ENCODE measurements at places on chromosomes 2 and 18. TPM values are rescaled to one million over a fixed set of nuclear protein-coding genes. Genes with fewer than 3 reads are reported as not detected.

Gene PSTPIP2
- 5.6 TPM for total RNA-seq

Gene PRADC1
- total RNA-seq: 35.4 TPM

Gene IL1RN
- not detected for total RNA-seq

Gene ARHGEF4
- total RNA-seq: not detected

Gene IL1B
- 4.1 TPM for total RNA-seq

Gene IL1F10
- not detected for total RNA-seq

Gene ANKAR
- 1.7 TPM for total RNA-seq

Gene CCDC141
- 0.13 TPM for total RNA-seq

Gene TNFAIP6
- not detected for total RNA-seq

Gene TRIM43B
- total RNA-seq: not detected

Gene PROKR1
- not detected for total RNA-seq

Gene KIAA2012
- not detected for total RNA-seq

Gene GKN2
- not detected for total RNA-seq

Gene CCDC68
- total RNA-seq: 5.9 TPM

Gene DLX2
- total RNA-seq: not detected

Gene PGAP1
- 2.0 TPM for total RNA-seq

Gene CFC1
- not detected for total RNA-seq

Gene XRCC5
- 209 TPM for total RNA-seq

Gene C2orf15
- not detected for total RNA-seq

Gene VSNL1
- not detected for total RNA-seq

Gene CIAO1
- total RNA-seq: 92.4 TPM

Gene TYMS
- total RNA-seq: 86.5 TPM

Gene ACTG2
- total RNA-seq: 0.25 TPM

Gene NMS
- total RNA-seq: not detected

Gene COLEC11
- total RNA-seq: not detected

Gene RUFY4
- total RNA-seq: not detected

Gene MBP
- 6.1 TPM for total RNA-seq

Gene ITPRID2
- 90.3 TPM for total RNA-seq

Gene CIB4
- not detected for total RNA-seq

Gene PCARE
- not detected for total RNA-seq

Gene C1QL2
- total RNA-seq: not detected

Gene ZNF396
- not detected for total RNA-seq

Gene LHCGR
- total RNA-seq: not detected

Gene DIPK1C
- not detected for total RNA-seq

Gene SCG2
- 1.3 TPM for total RNA-seq

Gene DLGAP1
- 1.1 TPM for total RNA-seq

All from mammary microvascular endothelial cell (primary cell).